Effector memory CD8-positive, alpha-beta T cell (primary cell): ENCODE measurements at places on chromosomes 4 and X.

- DNase-seq = no peak
These were observed 145.0 kb upstream of the AADAT start for GRCh38 chr4:170234800-170235199.

DNA sequence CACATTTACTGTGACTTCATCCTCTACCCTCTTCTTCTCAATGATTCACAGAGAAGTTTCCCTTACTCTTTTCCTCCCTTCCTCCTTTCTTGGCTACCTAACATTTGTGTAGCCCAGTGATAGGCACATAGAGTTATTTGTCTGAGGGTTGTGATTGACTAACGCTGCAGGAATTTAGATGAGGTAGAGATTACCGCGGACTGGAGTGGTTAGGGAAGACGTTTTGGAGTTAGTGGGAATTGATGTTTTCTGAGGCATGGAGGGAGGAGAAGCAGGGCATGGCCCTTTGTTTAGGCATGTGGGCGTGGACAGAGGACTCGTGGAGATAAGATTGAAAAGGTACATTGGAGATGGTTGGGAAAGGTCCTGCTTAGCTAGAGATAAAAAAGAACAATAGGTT is 246.7 kb downstream of the GPAT3 start:
- DNase-seq = no peak

- no peak for DNase-seq
These were observed at the start of gene KCNIP4 for GRCh38 chr4:21948347-21949072. Gene KCNIP4 (minus strand): TSS chr4:21948772.

DNA sequence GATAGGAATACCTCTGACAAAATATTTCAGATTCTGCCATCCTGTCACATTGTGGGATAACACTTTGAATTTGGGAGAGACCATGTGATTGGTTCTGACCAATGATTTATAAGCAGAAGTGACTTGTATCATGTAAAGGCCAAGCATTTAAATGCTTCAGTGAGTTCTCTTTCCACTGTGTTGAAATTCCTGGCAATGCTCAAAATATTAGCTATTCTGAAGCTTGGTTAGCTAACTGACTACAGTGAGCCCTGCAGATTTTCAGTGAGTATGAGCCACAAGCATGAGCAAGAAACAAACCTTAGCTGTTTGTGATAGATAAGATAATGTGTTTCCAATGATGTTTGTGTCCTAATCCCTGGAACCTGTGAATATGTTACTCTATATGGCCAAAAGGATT is 562.8 kb upstream of the AADAT start:
- DNase-seq = no peak

GRCh38 chrX:94492541-94492940 is 818.5 kb downstream of the FAM133A start:
- no peak for DNase-seq

DNA sequence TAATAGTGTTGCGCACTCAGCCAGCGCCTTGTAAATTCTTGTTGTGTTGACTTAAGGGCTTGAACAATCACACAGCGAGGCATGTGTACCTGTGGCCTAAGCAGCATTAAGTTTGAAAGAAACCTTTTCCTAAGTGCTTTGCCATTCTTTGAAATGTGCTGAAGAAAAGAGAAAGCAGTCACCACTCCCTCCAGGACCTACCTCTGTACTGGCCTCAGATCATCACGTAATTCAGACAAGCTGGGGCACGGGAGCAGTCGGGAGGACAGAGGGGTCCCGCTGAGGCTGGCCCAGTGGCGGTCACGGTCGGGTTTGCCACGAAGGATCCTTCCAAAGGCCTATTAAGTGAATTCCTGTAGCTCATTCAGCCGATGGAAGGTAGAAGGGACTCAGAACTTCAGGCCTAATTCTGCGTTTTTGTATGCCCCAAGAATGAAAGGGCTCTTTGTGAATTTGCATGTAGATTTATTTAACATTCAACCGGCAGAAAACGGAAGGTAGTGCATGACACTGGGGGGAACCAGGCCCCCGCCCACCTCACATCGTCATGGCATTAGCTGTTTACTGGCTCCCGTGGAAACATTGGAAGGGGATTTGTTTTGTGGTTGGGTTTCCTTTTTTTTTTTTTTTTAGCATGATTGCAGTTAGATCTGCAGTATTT is 106.3 kb downstream of the TRAPPC11 start:
- DNase-seq = no peak

DNA sequence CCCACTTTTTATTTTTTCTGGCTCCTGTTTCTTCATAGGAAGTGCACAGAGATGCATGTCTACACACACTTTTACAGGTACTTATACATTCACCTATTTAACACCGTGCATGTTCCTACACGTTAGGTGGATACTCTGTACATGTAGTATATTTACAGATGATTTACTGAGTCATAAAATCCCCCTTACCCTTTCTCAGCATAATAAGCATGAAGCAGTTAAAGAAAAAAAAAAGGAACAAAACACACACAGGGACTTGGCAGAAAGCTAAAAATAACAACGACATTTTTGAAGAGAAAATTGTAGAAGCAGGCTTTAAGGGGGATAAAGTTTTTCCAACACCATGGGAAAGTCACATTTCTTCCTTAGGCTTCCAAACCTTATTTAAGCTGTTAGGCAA is 96.4 kb upstream of the IQCM start:
- DNase-seq = no peak

DNA sequence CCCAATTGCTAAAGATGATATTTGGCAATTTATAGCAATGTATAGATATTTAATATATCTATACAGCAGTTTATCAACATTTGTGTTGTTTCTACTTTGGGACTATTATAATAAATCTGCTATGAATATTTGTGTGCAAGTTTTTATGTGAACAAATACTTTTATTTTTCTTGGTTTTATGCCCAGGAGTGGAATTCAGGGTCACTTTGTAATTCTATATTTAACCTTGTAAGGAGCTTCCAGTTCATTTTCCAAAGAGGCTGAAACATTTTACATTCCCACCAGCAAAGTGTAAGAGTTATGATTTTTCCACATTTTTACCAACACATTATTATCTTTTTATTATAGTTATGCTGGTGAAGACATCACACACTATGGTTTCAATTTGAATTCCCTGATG is 801.3 kb downstream of the PCDH18 start:
- DNase-seq = no peak

GRCh38 chrX:809081-809480 is 178.5 kb downstream of the SHOX start:
- DNase-seq = no peak

GRCh38 chrX:143437439-143437838 is 79.8 kb downstream of the SPANXN3 start:
- DNase-seq = no peak

GRCh38 chrX:75303795-75304194 is 29.9 kb downstream of the UPRT start:
- DNase-seq = no peak

- no peak for DNase-seq
These were observed 491.6 kb upstream of the AADAT start for GRCh38 chr4:170581322-170581721.

DNA sequence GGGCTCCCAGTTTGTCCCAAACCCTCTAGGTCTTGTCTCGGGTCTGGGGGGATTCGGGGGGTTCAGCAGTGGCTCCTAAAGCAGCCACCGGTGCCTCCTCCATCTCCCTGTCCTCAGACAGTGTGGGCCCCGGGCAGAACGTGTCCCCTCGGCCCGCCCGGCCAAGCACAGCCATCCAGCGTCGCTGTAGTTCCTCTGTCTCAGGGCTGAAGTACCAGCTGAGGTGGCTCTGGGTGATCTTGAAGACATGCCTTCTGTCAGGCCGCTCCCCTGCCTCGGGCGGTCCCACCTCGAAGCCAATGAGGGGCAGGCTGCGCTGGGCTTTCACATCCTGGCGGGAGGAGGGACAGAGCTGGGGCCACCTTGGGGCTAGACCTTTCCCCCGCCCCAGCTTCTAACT is 5.9 kb downstream of the TSR2 start:
- no peak for DNase-seq

DNA sequence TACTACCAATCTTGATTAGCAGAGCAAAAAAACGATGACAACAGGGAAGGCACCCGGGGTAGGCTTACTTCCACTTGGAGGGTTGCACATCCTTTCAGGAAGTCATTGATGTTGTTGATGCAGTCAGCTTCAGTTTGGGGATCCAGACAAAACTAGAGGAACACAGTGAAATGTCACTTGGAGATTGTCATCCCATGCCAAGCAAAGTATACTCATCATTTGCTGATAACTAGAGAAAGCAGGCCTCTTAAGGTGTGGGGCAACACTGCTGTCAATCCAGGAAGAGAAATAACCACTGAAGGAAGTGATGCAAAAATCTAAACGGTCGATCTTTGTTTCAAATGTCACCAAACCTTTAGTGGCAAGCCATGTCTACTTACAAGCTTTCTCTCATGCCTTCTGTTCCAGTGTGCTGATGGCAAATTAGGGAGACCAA is 1.4 kb downstream of the ARHGEF6 start:
- DNase-seq = peak; percentile 12

DNA sequence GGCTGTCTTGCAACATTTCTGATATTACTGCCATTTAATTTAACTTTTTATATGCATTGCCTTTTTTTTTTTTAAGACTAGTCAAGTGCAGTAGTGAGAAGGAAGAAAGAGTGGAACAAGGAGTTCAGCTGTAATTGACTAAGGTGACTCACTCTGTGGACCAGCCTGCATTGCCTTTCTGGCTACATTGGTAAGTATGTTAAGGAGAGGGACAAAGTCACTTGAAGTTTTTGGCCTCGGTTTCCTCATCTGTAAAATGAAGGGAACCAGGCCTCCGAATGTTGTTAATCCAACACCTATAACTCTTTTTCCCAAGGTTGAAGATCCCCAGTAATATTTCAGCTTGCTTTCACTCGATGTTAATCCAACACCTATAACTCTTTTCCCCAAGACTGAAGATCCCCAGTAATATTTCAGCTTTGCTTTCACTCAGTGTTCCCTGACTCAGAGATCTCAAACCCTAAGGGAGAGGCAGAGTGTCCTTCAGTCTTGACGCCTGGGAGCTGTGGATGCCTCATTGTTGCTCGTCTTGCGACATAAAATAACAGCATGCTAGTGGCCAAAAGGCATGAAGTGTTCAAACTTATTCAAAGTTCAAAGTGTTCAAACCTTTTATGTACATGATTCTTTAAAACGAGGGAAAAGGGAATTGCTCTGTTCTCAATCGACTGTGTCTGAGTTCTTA is 102.0 kb downstream of the SORBS2 start:
- DNase-seq = no peak

DNA sequence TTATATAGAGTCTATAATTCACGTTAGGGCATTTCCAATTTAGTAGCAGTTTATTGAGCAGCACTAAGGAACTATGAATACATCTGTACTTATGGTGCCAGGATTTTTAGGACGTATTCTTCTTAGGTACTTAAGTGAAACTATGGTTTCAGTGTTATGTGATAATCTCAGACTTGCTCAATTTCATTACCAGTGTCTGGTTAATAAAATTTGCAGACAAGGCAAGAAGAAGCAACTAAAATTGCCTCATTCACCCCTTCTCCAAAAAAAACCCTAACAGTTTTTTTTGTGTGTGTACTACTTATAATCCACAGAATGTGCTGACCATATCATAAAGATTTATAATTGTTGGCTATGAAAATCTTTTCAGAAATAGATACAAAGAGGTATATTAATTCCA is 6.0 kb upstream of the CXCL10 start:
- no peak for DNase-seq

GRCh38 chrX:22165732-22166457 is 106.8 kb upstream of the CBLL2 start:
- no peak for DNase-seq

GRCh38 chr4:77052352-77052751 is 23.4 kb downstream of the CCNI start:
- DNase-seq = peak; percentile 55

DNA sequence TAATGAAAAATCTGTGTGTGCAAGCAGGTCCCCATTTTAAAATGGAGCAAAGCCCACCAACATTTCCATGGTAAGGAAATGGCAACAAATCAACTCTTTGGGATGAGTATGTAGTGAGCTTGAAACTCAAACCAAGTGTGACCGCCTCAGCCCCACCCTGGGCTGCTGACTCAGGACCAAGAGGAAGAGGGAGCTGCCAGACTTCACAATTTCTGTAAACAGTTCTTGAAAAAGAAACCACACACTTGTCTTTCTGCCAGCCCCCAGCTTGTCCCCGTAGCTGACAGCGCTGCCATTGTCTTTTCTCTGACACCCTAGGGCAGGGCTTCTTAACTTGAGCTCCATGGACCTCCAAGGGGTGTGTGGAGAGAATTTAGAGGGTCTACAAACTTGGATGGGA is 10.3 kb downstream of the RTL5 start:
- peak; percentile 53 for DNase-seq

DNA sequence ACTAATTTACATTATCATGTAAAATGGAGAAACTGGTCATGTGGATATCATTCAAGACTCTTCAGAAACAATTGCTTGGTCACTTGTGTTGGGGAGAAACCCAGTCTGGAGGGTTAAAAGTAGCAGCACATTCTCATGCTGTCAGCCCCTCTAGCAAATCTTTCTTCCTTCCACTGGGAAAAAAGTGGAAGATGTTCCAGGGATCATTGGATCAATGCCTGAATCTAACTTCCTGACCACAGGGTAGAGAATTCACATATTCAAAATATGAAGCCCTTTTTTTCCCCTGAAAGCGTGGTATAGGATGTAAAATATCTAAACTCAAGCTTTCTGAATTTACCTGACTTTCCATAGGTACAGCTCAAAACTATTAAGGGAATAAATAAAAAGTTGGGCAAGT is 98.0 kb downstream of the CXCL13 start:
- no peak for DNase-seq

- DNase-seq = no peak
These were observed 56.2 kb upstream of the MAPK10 start for GRCh38 chr4:86416081-86416480.

GRCh38 chr4:52825460-52826090 is 36.5 kb upstream of the RASL11B start:
- DNase-seq = no peak

DNA sequence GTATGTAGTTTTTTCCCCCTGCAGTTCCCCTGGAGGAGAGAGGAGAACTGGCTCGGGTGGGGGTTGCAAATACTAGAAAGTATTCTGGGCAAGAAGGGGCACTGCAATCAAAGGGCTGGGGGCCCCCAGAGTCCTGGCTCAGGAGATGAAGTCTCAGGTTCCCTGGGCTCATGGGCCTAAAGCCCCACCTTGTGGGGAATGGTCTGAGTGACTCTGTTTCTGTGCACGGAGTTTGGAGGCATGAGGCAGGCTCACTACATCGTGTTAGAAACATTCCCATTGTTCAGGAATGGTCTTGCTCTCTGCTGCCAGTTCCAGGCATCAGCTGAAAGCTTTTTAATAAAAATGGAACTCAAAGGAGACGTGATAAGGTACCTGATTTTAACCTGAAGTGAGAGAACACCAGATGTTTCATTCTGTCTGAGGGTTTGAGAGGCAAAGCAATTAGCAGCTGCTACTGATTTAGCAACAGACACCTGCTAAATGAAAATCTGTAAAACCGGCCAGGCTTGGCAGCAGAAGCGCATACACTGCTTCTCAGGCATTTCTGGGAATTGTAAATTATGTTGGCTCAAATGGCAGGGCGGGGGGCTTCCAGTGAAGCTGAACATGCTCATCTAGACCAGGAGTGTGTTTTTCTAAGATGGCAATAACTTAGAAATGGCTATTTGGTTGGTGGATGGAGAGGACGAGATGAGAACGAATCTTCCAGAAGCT is 122.7 kb downstream of the TMEM164 start:
- no peak for DNase-seq
